ENCODE measurements at places on chromosomes 11 and 22.

DNA sequence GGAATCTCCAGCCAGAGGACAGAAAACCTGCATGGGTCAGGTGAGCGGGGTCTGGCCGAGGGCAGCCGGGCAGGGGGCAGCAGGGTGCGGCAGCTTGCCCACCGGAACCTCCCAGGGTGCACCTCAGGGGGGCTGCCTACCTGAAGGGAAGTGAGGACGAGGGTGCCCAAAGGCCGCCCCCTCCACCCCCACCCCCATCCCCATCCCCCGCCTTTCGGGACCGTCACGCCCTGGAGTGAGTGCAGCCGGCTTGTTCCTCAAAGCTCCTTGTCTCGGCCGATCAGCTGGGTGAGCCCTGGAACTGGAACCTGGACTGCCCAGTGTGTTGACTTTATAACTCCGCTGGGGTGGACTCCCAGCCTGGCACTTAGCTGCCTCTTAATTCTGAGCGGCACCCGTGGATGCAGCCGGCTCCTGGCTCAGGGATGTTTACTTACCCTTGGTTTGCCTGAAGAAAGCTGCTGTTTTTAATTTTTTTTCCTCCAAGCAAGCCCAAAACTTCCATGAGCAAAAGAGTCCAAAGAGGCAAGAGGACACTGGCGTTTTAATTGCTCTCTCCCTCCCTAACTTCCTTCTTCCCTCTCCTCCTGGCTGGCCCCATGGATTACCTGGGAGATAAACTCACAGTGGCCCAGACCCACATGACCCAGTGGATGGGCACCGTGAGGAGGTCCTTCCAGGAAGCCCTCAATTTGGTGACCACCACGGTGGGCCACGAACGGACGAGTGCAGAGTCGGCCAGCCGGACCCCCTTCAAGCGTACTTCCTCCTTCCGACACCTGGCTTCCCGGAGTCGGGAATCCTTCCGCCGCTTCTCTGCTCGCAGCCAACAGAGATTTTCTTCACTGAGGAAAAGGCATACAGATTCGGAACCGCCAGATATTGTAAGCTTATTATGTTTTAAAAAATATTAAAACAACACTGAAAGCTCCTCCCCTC, 87.8 kb upstream of the CRYBB3 start:
- DNase-seq = peak; percentile 19

DNA sequence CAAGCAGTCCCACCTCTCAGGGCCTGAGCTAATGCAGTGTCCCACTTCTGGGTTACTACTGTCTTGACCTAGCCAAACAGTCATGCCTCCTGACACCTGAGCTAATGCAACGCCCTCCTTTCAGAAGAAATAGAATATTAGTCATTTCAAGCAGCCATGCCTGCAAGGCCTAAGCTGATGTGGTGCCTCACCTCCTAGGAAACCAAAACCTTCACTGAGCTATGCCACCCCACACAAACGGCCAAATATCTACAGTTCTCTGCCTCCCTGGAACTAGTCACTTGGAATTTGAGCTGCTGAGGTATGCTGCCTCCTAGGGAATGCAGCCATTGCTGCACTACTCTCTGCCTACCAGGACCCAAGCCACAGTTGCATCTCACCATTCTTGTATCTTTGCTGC, 8.3 kb upstream of the MS4A6E start:
- no peak for DNase-seq

DNA sequence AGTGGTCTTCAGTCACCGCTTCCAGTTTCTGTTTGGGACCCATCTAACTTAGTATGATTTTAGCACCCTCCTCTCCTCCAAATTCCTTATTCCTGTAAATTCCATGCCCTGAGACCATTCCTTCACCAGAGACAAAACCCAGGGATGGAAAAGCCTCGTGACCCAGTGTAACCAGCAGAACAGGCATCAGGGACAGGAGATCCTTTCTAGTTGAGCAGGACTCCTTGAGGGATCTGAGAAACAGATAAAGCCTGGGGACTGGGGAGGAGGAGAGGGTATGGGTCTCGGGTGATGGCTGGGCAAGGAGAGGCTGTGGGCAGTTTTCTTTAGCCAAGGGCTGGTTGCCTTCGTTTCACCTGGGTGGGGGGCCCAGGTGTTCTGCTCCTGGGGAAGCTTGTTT, 40.9 kb downstream of the TEAD1 start:
- DNase-seq = no peak

GRCh38 chr11:30107899-30108298, 91.1 kb upstream of the KCNA4 start:
- no peak for DNase-seq

GRCh38 chr11:118216621-118217481, 8.0 kb downstream of the JAML start:
- peak; percentile 31 for DNase-seq

GRCh38 chr22:16721961-16722360, 103.2 kb downstream of the XKR3 start:
- no peak for DNase-seq

GRCh38 chr11:68956142-68956541, 24.6 kb downstream of the MRGPRD start:
- peak; percentile 77 for DNase-seq

- DNase-seq = no peak
Measured at GRCh38 chr11:35563484-35564244, 38.2 kb upstream of the PAMR1 start.

GRCh38 chr22:27638329-27639233, 163.0 kb downstream of the MN1 start:
- DNase-seq = no peak

DNA sequence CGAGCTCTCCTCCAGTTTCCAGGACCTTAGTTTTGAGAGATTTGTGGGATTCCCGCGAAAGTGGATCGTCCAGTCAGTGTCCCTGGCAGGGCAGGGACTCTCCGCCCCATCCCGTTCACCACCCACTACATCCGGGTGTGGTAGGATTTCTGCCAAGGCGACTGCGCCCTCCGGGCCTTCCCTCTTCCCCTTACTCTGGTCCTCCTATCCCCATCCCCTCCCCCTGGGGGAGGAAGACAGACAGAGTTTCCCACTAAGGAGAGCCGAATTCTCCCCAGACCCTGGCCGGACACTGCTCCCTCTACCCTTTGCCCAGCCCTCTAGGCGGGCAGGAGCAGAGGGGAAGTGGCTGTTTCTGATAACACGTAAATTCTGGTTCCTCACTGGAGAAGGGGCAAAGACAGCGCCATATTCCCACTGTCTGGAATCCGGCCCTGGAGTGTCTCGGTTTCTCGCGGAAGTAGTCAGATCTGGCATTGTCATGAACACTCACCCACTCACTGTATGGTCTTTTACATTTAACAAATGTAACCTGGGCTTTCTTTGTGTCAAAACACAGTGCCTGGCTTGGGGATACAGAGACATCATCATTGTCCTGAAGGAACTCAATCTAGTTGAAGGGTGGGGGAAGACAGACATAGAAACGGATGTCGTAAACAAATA, 1.1 kb upstream of the NECTIN1 start:
- DNase-seq = peak; percentile 60

DNA sequence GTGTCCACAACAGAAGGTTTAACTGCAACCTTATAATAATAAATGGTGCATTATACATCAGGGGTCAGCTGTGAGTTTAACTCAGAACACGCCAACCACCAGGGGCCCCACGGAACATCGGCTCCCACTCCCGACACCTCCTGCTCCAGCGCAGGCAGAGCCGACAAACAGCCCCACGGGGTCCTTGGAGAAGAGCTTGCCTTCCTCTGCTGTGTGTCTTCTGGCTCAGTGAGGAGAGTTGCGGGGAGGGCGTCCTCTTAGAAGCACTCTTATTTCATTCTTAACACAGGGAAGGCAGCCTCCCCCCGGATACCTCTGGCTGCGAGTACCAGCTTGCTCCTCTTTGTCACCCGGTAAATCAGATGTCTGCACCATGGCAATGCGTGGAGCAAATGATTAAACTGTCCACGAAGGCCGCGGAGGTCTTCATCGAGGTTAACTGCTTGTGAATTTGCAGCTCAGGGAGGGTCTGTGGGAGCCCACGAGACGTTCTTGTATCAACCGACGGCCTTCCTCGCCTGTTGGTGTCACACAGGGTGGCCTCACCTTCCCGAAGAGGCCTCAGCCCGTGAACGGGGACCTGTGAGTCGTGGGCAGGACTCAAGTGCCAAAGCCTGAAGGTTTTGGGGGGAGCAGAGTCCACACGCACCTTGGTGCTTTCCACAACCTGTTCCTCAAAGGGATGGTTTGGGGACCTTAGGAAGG, 464.0 kb downstream of the BRD1 start:
- no peak for DNase-seq

DNA sequence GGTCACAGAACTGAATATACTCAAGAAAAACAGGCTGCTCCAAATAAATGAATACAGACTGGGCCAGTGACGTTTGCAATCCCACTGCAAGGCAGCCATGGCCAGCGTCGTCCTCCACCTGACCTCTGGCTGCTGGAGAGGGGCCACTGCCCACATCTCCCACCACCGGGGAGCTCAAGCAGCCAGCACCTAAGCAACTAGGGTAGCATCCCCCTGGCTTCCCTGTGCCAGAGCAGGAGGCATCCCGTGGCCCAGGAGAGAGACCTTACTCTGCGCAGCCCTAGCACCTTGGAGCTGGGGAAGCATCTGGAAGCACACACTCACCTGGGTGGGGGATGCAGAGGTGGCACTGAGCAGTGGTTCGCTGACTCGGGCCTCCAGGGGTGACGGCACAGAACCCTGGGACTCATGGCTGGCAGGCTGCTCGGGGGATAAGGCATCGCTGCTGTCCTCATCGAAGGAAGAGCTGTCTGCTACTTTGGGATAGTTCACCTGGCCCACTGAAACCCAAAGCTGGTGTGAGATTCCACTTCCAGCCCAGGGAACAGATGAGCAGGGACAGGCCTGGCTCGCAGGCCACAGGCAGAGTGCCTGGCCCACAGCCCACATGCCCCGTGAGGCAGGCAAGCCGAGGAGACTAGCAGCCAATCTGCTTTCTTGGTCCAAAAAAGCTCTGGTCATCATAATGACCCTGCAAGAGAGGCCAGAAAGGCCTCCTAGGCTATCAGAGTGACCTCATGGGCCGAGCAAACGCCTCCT, 53.7 kb downstream of the SGSM3 start:
- DNase-seq = no peak

GRCh38 chr11:36702330-36703054, 104.5 kb upstream of the RAG2 start:
- DNase-seq = peak; percentile 59

DNA sequence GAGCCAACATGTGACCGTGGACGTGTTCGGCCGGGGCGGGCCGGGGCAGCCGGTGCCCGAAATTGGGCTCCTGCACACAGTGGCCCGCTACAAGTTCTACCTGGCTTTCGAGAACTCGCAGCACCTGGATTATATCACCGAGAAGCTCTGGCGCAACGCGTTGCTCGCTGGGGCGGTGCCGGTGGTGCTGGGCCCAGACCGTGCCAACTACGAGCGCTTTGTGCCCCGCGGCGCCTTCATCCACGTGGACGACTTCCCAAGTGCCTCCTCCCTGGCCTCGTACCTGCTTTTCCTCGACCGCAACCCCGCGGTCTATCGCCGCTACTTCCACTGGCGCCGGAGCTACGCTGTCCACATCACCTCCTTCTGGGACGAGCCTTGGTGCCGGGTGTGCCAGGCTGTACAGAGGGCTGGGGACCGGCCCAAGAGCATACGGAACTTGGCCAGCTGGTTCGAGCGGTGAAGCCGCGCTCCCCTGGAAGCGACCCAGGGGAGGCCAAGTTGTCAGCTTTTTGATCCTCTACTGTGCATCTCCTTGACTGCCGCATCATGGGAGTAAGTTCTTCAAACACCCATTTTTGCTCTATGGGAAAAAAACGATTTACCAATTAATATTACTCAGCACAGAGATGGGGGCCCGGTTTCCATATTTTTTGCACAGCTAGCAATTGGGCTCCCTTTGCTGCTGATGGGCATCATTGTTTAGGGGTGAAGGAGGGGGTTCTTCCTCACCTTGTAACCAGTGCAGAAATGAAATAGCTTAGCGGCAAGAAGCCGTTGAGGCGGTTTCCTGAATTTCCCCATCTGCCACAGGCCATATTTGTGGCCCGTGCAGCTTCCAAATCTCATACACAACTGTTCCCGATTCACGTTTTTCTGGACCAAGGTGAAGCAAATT, 1.8 kb downstream of the FUT4 start:
- no peak for DNase-seq

GRCh38 chr11:67649634-67650510, 658 bp downstream of the ACY3 start:
- DNase-seq = no peak

GRCh38 chr11:130819625-130820024, 96.7 kb downstream of the SNX19 start:
- no peak for DNase-seq

GRCh38 chr22:26648011-26648497, 9.3 kb upstream of the MIAT start:
- DNase-seq = no peak

- no peak for DNase-seq
Measured at GRCh38 chr11:65169164-65169641, 830 bp upstream of the SPDYC start.

GRCh38 chr11:65553301-65554001, 4.7 kb downstream of the LTBP3 start:
- peak; percentile 71 for DNase-seq

DNA sequence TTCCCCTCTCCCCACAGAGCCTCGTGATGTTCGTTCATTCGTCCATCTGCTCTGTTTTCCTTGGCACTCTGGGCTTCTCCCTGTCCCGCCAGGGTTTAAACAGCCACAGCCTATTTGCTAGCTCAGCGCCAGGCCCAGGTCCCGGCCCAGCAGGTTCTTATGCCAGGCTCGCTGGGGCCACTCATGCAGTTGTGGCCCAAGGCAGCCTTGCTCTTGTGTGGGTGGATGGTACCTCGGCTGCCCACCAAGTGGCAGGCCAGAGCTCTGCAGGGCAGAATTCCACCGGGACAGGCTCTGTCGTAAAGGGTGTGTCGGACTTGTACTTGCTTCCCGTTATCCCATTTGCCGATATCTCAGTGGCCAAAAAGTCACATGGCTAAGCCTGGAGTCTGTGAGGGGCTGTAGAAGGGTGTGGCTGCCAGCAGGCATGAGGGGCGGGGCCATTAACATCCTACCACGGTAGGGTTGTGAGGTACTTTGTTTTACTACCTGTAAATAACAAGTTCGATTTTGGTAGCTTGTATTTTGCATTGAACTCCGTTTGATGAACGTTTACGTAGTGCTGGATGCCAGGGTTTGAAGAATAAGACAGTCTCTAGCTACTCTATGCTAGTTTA, 7.9 kb downstream of the FAM118A start:
- DNase-seq = no peak

DNA sequence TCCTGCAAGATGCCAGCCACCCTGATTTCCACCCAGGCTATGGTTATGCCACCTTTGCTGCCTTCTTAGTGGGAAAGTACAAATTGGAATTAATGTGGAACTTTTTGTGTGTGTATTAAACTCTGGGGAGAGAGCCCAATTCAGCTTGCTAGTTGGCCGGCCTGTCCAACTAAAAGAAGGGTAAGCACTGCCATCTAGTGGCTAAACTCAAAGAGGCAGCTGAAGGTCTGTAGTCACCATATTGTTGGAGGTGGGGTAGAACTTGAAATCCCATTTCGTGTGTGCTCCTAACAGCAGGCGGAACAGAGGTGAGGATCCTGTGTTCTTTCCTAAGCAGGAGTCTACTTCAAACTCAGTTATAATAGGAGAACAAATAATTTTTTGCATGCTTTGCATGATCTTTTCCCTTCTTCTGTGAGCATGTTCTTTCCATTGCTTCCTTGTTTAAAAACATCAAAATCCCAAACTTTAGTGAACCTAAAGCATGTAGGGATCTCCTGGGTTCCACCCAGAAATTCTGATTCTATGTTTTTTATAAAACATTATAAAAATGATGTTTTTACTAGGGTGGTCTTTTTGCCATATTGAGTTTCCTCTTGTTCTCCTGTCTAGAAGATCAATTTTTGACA, 138.8 kb upstream of the SORL1-AS1 start:
- peak; percentile 67 for DNase-seq

- no peak for DNase-seq
Measured at GRCh38 chr11:110850846-110851245, 138.6 kb upstream of the ARHGAP20 start.

- DNase-seq = no peak
Measured at GRCh38 chr11:35088676-35089075, 50.3 kb upstream of the CD44 start.
